Lung (tissue), 17 donors: ENCODE measurements at places on chromosomes 5 and 9. TPM values are rescaled to one million over a fixed set of nuclear protein-coding genes. Genes with fewer than 3 reads are reported as not detected.
A peak's percentile ranks its signal among the peaks of the same experiment; 100 is the strongest.

GRCh38 chr5:9519537-9519936, 26.3 kb downstream of the SEMA5A start:
- peak; percentile 97 for DNase-seq

DNA sequence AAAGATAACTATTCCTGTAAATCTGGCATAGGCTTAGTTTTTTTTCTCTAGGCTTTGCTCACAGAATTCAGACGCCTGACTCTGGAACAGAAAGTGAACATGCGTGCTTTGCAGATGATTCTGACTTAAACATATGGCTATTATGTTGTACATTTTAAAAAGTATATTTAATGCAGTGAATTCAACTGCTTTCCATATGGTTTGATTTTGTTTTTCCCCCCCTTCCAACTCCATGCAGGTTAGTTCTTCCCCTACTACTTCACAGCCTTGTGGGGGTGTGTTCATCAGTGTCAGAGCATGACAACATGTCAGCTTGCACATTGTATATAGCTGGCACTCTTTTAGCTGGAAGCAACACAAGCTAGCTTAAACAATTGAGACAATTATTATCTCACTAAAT, 226.8 kb downstream of the TMEM167A start:
- peak; percentile 86 for DNase-seq

DNA sequence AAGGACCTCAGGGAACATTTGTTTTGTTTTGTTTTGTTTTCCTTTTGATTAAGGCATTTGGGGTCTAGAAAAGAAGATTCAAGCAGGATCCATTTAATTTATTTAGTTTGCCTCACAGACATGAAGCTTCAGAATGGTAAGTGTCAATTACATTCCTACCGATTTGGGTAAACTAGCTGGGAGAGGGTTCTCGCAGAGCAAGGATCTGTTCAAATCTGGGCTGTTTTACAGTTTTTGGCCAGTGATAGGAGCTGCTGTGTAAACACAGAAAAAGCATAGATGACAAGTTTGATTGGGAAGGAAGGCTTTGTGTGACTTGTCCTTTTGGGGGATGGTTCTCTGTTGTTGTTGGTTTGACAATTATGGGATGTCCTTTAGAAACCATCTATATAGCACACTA, 470.3 kb upstream of the WWC1 start:
- DNase-seq = peak; percentile 77

GRCh38 chr9:70921136-70921535, 200.3 kb downstream of the TRPM3 start:
- no peak for DNase-seq

GRCh38 chr5:78221964-78222451, 72.5 kb downstream of the AP3B1 start:
- no peak for DNase-seq

DNA sequence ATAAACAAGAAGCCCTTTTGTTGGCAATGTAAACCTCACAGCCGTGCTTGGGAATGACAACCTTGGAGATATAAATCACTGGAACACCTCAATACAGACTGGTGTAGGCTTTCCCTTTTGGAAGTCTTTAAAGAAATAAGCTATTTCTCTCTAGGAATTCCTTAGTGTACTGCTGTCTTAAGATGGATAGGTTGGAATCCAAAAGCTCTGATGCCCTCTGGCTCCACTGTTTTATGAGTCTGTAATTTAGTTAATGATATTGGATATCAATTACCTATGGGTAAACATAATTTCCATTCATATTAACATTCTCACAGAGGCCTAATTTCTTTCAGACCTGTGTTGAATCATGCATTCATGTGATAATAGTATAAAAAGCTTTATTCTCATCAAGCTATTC, 435.9 kb upstream of the MPDZ start:
- no peak for DNase-seq

GRCh38 chr5:160747987-160748386, 104.0 kb downstream of the ATP10B start:
- DNase-seq = no peak

GRCh38 chr9:69987457-69987856, 56.2 kb upstream of the MAMDC2 start:
- DNase-seq = no peak

DNA sequence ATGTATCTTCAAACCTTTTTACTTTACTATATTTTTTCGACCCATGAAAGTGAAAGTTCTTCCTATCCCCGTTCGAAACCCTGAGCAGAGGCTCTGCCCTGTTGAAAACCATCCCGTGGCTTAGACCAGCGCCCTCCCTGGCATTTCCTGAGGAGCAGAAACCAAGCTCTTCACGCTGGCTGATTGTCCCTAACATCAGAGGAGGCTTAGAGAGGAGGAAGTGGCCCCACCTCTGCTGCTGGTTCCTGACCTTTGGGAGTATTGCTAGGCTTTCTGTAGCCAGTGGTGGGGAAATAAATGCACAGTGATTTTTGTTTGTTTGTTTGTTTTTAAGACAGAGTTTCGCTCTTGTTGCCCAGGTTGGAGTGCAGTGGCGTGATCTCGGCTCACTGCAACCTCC, 4.2 kb upstream of the PTGES start:
- DNase-seq = no peak

DNA sequence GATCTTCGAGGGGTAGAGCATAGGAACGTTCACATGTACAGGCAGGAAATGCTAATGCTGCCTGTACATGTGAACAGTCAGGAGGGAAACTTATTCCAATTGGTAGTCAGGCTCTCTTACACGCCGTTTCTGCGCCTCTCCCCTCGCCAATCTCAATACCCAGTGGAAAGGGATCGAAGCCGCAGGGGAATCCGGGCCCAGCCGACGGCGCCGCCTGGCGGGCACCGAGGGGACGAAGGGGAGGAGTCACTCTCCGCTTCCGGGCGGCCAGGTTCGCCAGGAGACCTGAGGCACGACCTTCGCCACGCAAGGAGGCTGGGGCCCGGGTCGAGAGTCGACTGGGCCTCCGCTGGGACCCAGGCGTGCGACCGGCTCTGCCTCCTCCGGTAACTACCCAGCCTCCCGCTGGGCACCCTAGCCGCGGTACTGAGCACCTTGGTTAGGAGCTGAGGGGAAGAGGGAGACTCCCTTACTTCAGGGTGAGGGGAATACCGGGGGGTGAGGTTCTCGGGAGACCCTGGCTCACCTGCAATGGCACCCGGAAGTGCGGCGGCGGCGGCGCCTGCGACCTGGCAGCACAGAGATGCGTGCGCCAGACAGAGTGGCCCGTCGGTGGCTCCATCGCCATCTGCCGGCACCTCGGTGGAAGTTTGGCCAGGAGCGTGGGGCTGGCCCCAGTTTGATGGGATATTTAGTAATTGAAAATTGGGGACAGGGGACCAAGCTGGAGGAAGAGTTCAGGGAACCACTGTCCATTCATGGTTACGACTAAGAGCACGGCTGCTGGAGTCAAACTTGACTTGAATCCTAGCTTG, at the start of gene PIGO:
Gene PIGO (minus strand): TSS at position 557 of the 815 bp plus-strand sequence. CDS start 1,026 bp downstream, outside the sequence.
- DNase-seq = peak; percentile 86

SOHLH1 gene
- not detected for total RNA-seq

CCDC152 gene
- 0.98 TPM for total RNA-seq

KIF12 gene
- total RNA-seq = 4.7 TPM

PCA3 gene
- 0.09 TPM for total RNA-seq
